ENCODE measurements at places on chromosomes 3 and 15.
A peak's percentile ranks its signal among the peaks of the same experiment; 100 is the strongest.

GRCh38 chr3:67037615-67038014, 39.5 kb downstream of the KBTBD8 start:
- DNase-seq, result no peak

GRCh38 chr3:190709351-190709773, 153.1 kb downstream of the GMNC start:
- no peak for DNase-seq

DNA sequence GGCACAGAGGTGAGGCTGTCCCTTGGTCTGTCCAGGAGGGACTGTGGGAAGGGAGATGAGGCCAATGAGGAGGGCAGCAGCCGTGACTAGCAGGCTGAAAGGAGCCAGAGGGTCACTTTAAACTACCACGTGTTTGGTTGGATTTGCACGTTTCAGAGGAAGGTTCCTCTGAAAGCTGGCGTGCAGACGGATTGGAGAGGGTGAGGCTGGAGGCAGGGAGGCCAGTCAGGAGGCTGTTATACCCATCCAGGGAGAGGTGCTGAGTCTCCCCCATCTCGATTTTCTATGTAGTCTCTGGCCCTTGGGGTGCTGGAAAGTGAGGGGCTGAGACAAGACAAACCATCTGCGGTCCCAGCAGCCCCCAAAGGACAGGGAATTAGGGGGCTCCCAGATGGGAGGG, 60.0 kb upstream of the SLC6A1 start:
- DNase-seq, result no peak

- DNase-seq, result peak; percentile 9
These were observed 21.8 kb upstream of the KLF13 start for GRCh38 chr15:31304751-31305365.

GRCh38 chr3:72560846-72561675, 287.2 kb downstream of the SHQ1 start:
- DNase-seq, result no peak

DNA sequence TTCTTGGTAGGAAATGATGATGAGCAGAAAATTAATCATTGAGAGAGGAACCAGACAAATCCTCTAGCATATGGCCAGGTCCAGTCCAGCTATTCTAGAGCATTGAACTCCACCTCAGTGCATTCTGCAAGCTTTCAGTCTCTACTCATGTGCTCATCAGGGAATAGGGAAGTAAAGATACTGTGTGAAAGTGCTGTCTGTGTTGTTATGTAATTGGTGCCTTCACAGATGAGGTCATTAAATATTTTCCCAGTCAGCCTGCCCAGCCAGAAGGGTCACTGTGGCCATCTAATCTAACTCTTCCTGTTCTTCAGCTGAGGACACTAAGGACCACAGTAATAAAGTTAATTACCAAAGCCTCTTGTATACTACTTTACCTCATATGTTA, 28.2 kb downstream of the C3orf62 start:
- DNase-seq, result no peak

DNA sequence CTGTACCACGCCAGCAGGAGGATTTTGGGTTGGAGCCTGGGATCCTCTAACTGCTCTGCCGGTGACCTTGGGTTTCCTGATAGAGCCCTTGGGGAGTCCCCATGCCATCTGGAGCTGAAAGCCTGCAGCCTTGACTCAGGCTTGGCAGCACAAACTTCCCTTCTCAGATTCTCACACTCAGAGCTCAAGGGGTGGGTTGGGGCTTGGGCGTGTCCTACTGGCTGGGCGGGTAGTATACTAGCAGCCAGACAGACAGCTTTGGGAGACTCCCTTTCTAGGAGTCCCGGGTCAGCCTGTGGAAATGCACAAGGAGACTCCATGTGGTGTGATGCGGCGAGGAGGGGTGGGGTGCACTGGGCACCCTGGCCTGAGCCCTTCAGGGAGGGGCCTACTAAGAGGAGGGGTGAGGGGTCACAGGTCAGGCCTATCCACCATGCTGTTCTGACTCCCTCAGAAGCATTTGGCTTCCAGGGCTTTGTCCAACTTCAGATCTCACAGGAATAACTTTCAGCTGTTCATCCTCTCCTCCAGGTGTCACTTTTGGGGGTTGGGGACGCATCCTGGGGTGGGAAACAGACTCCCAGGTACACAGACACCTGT, 21.6 kb upstream of the PLXNA1 start:
- no peak for DNase-seq

DNA sequence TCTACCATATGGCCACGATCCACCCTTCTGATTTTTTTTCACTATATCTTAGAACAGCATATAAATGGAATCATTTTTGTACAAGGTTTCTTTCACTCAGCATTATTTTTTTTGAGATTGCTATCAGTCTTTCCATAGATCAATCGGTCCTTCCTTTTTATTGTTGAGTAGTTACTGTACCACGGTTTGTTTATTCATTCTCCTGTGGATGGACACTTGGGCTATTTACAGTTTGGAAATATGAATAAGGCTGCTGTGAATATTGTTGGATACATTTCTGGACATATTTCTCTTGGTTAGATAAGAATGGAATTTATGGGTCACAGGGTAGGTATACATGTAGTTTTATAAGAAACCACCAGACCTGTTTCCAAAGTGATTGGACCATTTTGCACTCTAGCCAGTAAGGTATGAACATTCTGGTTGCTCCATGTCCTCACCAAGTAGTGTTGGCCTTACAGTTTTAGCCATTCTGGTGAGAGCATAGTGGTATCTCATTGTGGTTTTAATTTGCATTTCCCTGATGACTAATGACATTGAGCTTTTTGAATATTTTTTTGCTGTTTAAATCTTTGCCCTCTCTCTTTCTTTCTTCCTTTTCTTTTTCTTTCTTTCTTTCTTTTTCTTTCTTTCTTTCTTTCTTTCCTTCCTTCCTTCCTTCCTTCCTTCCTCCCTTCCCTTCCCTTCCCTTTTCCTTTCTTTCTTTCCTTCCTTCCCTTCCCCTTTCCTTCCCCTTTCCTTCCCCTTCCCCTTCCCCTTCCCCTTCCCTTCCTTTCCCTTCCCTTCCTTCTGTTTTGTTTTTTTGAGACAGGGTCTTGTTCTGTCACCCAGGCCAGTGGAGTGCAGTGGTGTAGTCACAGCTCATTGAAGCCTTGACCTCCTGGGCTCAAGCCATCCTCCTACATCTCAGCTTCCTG, 49.2 kb downstream of the LRRK1 start:
- no peak for DNase-seq

- DNase-seq, result no peak
These were observed 5.0 kb upstream of the CDV3 start for GRCh38 chr3:133568294-133569014.

DNA sequence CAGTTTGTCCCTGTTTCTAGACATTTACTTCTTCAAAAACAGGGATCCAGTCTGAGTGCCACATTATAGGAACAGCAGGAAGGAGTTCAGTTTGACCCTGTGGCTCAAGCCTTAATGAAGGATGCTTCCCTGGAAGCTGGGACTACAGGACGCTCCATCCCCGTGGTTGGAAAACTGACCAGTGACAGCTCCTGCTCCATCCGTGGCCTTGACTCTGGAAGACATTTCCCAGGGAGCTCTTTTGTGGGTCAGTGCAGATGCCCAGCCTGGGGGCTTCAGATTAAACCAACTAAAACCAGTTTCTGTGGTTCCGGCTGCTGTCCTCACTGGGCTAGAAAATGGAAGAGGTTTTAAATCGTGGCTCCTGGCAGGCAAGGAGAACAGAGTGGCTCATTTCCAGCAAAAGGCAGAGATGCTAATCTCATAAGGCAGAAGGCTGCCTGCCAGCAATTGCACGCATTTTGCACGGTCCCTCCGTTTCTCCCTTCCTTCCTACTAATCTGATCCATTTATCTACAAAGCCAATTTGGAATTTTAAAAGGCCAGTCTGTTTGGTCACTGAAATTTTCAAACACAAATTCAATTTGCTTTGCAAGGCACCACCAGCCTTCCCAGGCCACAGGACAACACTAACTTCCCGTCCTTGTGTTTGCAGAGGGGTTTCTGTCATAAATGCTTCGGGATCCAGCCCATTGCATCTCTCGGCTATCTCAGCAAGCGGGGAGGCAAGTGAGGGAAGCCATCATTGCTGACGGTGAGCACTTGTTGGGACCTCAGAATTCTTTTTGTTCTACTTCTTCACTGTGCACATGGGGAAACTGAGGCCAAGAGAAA, 6.2 kb upstream of the SSUH2 start:
- no peak for DNase-seq

DNA sequence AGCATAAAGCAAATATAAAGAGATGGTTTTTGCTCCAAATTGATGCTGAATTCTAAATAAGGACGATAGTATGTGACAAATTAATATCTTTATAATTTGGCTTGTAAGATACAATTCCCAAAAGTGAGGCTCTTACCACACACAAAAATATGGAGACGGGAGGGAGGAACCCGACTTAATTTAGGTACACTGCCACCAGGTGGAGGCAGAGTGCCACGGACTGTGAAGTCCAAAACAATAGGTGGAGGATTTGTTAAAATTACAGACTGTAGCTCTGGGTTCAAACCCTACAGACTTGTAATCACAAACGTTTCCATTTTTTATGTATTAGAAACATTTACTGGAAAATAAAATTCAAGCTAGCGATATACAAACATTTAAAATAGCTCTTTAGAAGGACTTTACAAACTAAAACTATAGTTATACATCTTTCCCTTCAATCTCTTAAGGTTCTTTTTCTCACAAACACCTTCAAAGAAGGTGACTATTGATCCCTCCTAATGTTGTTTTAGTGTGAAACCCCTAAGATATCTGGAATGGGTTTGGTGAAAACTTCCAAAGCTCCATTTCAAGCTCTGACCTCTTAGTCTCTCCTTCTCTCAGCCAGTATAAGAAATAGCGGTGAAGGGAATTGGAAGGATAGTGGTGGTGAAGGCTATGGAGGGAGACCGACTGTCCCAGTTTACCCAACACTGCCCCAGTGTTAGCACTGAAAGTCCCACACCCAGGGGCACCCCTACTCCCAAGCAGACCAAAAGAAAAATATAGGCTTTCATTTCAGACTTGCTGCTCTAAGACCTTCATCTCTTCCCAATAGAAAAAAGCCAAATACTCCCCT, 89.7 kb downstream of the AQP9 start:
- DNase-seq, result no peak

GRCh38 chr3:140843656-140844055, 98.0 kb upstream of the SLC25A36 start:
- no peak for DNase-seq

DNA sequence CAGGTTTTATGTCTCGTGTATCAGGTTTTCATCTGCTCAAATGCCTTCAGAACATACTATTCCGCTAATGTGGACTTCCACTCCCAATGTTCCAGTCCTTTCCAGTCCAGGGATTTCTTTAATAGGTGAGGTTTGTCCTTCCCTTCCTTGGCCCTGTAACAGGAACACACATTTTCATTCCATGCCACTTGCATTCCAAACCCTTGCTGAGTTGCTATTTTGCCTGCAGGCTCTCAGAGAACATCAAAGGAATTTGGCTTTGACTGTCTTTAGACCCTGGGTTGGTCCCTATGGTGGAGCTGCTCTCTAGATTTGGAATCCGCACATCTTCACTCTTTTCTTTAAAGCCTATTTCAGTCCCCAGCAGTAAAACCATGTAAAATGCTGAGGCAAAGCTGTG, 12.3 kb upstream of the ALCAM start:
- DNase-seq, result no peak

- DNase-seq, result no peak
These were observed 99.1 kb downstream of the ADCY5 start for GRCh38 chr3:123349566-123350435.

GRCh38 chr3:8886546-8886945, 76.7 kb downstream of the RAD18 start:
- no peak for DNase-seq

DNA sequence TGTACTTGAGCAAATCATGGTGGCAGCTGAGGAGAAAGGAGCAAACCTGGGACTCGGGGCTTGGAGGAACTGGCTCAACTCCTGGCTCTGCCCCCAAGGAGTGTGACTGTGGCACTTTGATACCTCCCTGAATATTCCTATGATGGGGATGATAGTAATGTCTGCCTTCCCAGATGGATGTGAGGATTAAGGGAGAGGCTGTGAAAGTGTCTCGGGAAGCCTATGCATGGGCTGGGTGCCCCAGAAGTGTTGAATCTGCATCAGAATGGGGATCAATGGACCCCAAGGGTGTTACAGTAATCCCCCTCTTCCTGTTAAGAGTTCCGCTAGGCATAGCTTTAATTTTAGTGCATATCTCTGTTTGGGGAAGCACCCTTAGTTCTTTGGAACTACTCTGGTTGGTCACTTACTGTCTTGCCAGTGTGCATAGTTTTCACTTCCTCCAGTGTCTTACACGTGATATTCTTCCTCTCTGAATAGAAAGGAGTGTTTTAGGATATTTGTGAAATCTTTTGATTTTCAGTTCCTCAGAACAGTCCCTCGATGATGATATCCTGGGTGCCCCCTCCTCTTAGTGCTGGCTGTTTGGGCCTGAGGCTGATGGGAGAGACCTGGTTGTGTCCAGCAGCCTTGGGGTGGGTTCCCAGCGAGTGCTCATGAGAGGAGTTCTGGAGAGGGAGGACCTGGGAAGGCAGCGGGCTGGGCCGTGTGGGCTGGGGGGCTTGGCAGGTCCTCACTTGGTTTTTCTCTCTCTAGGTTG, 97.5 kb downstream of the CHDH start:
- DNase-seq, result peak; percentile 36

DNA sequence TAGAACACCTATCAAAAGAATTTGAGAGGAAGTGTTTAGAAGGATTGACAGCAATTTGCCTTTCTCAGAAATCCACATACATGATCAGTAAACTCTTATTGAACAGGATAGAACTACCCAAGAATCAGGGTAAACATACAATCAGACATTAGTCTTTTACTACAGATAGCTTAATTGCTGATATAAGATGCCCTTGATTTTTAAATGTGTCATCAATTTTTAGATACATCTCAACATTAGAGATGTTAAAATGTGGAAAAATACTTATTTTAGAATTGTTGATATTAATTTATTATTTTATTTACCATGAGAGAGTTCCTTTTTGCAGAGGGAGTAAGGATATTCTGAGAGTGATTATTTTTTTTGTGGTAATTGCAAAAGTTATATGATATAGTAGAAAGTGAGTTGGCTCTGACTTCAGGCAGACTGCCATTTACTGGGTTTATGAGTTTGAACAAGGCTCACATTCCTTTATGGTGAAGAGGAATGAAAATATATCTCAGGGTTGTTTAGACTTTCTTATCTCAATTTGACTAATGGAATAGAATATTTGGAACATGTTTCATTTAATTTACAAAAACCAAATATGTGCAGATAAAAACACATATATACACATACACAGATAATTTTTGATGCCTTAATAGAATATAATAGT, 302.8 kb upstream of the GOLIM4 start:
- no peak for DNase-seq

- no peak for DNase-seq
These were observed 2.1 kb upstream of the CMTM8 start for GRCh38 chr3:32236377-32236776.

GRCh38 chr3:157428853-157429252, 7.8 kb upstream of the PTX3 start:
- no peak for DNase-seq

DNA sequence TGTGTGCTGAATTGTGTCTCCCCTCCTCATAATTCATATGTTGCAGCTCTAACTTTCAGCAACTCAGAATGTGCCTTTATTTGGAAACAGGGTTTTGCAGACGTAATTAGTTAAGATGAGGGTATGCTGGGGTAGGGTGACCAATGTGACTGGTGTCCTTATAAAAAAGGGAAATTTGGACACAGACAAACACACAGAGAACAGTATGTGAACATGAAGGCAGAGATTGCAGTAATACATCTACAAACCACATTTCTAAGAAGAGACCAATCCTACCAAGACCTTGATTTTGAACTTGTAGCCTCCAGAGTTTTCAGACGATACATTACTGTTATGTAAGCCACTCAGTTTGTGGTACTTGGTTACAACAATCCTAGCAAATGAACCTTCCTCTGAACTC, 817.8 kb downstream of the TUSC7 start:
- no peak for DNase-seq

All from memory B cell (primary cell).